ENCODE measurements at places on chromosomes 4 and X.

GRCh38 chrX:72045552-72046277 lies 86.0 kb downstream of the RTL5 start:
- no peak for DNase-seq

DNA sequence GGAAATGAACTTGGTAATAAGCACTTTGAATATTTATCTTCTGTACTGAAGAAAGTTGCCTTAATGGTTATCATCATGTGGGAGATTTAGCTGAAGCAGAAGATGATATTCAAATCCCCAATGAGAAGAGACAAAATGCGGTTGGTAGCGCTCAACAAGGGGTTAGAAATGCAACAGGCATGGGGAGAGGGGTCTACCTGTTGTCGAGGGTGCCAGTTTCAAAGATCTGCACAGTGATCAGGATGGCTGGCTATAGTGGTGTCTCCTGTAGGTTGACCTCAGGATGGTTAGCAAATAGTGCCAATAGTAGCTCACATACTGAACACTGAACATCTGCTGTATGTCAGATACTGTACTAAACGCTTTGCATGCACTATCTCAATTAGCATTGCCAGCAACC lies 7.0 kb upstream of the HS6ST2 start:
- no peak for DNase-seq

DNA sequence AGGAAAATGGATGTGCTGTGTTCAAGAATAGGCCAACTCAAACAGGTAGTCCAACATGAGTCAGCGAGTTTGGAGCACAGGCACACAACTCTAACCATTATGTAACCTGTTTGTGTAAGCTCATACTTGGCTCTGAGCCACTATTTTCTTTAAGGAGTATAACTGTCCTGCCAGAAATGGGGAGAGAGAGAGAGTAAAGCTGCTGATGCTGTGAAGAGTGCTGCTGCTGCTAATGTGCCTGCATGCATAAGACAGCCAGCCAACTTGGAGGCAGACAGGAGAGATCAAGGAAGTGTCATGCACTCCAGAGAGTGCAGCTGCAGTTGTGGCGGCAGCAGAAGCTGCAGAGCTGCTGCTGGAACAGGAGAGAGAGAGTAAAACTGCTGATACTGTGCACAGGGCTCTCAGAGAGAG lies 11.7 kb upstream of the STATH start:
- DNase-seq, result no peak

DNA sequence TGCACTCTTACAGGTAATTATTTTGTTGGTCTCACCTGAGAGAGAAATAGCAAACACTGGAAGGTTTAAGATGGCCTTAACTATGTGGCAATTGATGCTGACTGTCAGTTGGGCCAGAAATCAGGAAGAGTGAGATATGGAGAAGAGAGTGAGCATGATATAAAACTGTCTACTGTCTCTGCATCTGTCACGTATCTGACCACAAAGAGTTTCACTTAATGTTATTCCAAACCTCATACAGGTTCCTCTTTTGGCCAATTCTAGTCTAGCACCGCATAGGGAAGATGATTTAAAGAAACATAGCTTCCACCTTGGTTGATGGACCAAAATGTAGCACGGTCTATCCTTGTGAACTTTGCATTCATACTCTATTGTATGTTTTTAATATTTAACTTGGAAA lies 381.0 kb upstream of the BOD1L1 start:
- no peak for DNase-seq

DNA sequence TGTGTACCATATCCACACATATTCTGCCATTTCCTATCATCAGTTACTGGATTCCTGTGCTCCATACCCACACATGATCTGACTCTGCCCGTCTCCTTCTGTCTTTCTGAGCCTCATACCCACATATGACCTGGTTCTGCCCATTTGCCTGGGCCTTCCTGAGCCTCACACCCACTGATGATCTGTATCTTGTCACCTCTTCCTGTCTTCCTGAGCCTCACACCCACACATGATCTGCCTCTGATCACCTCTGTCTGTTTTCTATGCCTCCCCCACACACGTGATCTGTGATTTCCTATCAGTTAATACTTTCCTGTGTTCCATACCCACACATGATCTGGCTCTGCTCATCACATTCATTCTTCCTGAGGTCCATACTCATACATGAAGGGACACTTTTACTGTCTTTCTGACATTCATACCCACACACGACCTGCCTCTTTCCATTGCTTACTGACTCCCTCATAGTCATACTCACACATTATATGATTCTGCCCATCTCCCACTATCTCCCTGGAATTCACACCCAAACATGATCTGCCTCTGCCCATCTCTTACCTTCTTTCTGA lies 32.5 kb downstream of the SCML1 start:
- DNase-seq, result no peak

DNA sequence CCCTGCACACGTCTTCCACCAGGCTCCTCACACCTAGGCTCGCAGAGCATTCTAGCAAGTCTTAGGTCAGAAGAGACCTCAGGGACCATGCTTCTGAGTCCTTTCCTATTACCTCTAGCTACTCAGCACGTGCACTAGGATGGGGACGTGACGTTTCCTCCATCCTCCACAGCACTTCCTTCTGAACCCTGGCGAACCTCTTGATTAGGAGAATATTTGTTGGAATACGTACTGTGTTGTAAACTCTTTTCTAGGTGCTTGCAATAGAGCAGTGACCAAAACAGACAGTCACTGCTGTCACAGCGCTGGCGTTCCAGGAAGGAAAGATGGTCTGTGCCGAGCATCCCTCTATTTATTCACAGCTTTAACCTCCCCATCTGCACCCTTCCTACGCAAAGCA lies 12.9 kb upstream of the TENM3 start:
- no peak for DNase-seq

- no peak for DNase-seq
Observed at GRCh38 chrX:19887911-19888879, 795 bp upstream of the SH3KBP1 start.

DNA sequence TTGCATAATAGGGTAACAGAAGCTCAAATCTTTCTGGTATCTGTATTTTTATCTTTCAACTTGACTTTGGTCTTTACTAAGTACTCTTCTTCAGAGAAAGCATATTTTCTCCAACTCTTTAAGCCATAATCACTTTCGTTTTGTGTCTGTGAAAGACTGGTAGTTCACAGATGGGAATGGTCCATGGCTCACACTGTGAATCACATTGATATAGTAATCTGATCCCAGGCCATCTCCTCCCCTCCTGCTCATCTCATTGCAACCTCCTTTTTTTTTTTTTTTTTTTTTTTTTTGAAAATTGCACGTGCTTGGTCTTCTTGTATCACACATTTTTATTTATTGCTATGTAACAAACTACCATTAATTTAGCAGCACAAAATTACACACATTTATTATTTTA lies 694.5 kb upstream of the SLIT2 start:
- no peak for DNase-seq

DNA sequence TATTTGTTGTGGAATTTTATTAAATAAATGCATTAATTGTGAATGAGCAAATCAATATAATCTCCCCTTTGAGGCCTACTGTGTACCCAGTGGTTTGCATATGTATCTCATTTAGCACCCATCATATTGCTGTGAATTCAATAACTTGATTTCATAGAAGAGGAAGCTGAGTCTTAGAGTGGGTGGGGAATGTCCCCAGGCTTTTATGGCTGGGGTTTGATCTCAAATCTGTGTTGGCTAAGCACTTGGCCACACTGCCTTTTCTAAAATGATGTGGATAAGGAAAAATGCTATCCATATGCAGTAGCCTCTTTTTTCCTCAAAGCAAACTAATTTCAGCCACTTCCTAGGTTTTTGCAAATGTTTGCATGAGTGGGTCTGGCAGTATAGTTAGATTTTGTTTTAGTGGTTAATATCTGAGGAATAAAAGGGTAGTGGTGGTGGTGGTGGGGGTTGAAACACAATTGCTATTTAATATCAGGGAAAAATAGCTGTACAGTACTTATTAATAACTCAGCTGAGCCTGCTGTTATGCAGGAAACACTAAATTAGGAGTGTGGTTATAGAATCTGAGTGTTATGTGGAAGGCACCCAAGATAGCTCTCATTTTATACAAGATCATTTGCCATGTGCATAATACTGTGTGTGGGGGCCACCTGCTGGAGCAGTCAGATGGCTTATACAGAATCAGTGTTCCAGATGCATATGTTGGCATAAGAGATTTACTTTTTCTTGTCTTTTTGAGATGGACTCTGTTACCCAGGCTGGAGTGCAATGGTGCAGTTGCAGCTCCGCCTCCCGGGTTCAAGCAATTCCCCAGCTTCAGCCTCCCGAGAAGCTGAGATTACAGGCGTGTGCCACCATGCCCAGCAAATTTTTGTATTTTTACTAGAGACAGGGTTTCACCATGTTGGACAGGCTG lies 108.0 kb downstream of the TMEM131L start:
- DNase-seq, result no peak

DNA sequence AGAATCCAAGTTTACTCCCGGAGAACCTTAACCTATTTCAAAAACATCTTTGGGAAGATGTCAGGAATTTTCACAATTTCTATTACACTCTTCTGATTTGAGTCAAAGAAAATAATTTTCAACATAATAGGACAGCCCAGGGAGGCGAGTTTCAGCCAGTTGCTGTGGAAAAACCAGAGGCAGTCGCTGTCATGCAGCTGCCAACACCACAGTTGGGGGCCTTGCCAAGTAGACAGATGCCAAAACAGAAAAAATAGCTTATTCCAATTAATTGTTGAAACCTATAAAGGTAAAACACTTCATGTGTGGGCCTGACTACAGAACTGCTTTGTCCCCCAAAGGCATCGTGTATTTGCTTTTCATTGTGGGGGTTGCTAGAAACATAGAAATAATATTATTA lies 225.8 kb downstream of the DMD start:
- DNase-seq, result no peak

DNA sequence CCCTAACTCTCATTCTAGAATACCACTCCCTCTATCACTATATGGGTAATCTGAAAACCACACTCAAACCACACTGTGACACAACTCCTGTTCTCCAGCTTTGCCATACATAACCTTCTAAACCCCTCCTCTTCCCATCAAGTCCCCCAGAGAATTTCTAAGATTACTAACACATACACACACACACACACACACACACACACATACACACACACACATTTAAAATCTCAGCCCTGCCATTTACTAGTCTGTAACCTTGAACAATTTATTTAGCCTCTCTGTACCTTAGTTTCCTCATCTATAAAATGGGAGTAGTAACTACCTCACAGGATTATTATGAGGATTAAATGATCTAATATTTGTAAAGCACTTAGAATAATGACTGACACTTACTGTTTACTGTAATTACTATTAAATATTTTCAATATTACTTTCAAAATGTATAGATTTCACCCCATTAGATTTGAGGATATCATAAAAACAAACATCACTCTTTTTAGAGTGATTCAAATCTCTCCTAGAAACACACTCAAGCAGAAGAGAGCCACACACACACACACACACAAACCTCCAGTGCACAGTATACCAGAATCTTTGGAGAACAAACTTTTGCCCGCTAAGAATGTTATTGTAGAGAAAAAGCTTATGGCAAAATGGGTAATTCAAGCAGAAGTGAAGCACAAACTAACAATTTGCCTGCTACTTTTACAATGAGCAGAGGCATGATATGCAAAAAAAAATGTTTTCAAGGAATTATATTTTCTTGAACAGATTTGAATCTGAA lies 3.8 kb downstream of the ANKRD50 start:
- no peak for DNase-seq

- DNase-seq, result no peak
Observed at GRCh38 chrX:21741869-21742701, 15.8 kb downstream of the SMPX start.

DNA sequence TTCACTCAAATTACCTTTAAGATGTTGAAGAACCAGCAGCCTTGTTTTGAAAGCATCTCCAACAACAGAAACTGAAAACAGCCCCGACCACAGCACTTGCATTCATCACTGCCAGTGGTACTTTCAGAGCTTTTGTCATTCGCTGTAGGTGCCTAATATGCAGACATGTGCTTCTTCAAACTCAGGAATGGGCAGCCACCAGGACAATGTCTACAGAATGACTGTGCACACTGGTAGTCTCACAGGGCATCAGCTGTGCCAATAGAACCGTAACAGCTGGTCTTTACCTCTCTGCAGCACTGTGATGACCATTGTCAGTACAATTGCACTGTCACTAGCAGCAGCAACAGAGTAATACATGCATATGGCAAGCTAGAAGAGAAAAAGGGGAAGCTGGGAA lies 1149.7 kb downstream of the STPG2 start:
- DNase-seq, result no peak

Measured in cortex of kidney (tissue), 1 donor.